ENCODE measurements at places on chromosomes 6 and 20.

- DNase-seq: peak; percentile 79
Observed at GRCh38 chr20:57212534-57213276, 53.7 kb downstream of the BMP7 start.

GRCh38 chr6:104705095-104705707 is 154.5 kb downstream of the HACE1 start:
- peak; percentile 27 for DNase-seq

- DNase-seq: no peak
Observed at GRCh38 chr6:32807020-32807580, 9.7 kb downstream of the HLA-DOB start.

- DNase-seq: no peak
Observed at GRCh38 chr6:96862560-96862959, 25.3 kb upstream of the GPR63 start.

DNA sequence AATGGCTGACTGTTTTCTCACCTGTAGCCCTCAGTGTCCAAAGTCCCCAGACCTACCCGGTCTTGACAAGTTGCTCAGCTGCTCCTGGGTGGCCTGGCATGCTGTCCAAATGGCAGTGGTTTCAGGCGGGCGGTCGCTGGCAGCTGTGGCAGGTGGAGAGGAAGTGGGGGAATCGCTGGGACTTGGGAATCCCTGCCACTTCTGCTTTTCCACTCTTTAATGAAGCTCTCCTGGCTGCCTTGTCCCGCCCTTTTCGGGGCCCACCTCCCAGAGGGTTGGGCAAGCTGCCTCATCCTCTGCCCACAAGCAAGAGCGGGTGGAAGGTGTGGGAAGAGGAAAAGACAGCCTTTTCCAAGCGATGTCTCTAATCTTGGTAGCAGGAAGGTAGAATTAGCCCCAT is at the start of gene OCSTAMP:
OCSTAMP (minus strand) TSS at position 194 of the 400 bp plus-strand sequence; CDS start at position 100, 94 bp downstream.
- DNase-seq: no peak

DNA sequence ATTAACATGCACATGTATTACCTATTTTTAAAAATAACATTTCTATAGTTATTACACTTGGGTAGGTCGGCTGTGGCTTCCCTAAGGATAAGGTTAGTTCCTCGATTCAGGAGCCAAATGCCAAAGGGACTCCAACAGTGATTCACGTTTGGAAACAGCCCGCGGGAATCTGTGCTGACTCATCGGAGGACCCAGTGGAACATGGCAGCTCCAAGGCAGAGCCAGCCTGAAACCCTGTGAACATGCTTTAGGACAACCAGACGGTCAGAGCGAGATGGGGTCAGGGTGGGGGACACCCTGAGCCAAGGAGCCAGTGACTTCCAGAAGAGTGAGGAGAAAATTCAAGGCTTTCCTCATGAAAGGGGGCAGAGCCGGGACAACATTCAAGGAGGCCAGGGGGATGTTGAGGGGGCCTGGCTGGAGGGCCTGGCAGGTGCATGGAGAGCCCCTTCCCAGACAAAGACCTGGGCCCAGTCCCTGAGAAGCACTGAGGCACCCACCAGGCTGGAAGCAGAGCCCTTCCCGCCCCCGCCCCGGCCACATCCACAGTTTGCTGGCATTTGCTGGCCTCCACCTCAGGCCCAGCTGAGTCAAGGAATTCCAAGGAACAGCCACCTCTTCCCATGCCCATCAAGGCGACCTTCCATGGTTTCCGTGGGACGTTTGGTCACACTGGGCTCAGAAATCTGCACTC is 133.2 kb downstream of the SNX5 start:
- DNase-seq: peak; percentile 89

GRCh38 chr6:114049367-114049966 is 78.5 kb upstream of the HDAC2 start:
- no peak for DNase-seq
